GM03348 (cell line): ENCODE measurements at places on chromosomes 5 and 9.
A peak's percentile ranks its signal among the peaks of the same experiment; 100 is the strongest.

DNA sequence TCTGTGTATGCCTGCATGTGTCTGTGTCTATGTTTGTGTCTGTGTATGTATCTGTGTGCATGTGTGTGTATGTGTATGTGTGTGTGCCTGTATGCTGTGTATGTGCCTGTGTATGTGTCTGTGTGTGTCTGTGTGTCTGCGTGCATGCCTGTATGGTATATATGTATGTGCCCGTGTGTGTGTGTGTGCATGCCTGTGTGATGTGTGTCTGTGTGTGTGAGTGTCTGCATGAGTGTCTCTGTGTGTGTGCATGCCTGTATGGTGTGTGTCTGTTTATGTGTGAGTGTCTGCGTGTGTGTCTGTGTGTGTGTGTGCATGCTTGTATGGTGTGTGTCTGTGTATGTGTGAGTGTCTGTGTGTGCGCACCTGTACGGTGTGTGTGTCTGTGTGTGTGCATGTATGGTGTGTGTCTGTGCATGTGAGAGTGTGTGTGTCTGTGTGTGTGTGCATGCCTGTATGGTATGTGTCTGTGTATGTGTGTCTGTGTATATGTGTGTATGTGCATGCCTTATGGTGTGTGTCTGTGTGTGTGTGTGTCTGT lies 137.1 kb upstream of the IRX2 start:
- no peak for DNase-seq

DNA sequence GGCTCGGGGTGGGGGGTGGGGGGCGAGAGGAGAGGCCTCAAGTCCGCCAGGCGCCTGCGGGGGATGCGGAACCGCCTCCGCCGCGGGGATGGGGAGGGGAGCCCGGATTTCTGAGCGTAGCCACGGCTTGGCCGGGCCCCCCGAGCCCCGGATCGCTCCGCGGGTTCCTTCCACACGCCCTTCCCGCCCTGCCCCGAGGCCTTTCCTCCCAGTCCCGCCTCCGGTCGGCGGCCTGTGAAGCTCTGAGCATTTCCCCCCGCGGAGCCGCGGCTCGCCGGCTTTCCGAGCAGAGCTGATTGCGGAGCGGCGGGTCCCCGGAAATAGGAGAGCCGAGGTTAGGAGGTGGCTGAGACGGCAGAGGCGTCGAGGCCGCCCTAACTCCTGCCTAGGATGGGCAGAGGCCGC lies 6.1 kb downstream of the IRX4 start:
- no peak for DNase-seq

GRCh38 chr5:104170926-104171325 lies 608.3 kb upstream of the NUDT12 start:
- peak; percentile 30 for DNase-seq

DNA sequence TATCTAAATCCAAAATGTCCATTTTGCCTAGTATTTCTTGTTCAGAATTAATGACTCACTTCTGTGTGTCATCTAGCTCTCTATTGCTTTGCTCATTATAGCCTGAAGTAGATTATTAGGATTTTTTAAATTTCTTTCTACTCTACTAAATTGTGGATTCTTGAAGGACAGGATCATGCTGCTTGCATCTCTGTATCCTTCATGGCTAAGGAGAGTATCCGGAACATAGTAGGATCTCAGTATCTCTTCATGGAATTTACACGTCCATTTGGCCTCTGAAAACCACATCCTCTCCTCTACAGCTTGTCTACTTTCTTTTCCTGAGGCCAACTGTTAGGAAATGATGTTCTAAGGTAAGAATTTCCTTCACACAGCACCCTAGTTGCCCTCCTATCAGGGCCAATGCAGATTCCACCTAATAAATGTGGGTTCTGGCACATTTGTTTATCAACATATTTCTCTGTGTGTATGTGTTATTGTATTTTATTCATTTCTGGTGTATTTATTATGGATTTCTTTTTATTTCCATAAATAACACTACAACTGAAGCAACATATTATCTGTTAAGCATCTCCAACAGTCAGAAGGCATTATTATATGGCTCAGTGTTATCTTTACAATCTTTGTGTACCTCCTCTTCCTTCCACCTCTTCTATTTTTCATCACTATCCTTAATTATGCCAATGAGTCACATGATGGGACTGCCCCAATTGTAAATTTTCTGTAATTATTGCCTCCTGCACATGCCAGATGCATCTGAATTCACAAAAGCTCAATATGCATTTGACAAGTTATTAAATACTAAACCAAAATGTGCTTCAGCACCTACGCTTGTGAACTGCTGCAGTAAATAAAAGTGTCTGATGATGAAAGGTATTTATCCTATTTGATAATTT lies 557.8 kb upstream of the TLE4 start:
- DNase-seq = peak; percentile 17

DNA sequence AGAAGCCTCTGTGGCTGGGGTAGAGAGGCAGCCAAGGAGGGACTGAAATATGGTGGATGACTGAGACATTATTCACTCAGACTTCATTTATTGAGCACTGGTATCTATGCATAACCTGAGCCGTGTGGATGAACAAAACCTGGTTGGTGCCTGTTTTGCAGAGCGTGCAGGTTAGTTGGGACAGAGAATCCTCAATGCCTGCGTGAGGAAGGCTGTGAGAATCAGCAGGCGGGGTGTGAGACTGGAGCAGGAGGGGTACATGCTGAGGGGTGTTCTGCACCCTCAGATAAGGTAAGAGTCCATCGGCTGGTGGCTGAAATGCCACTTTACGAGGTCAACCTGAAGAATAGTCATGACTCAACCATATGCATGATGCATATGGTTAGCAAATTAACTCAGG lies 271.6 kb downstream of the MED10 start:
- no peak for DNase-seq

DNA sequence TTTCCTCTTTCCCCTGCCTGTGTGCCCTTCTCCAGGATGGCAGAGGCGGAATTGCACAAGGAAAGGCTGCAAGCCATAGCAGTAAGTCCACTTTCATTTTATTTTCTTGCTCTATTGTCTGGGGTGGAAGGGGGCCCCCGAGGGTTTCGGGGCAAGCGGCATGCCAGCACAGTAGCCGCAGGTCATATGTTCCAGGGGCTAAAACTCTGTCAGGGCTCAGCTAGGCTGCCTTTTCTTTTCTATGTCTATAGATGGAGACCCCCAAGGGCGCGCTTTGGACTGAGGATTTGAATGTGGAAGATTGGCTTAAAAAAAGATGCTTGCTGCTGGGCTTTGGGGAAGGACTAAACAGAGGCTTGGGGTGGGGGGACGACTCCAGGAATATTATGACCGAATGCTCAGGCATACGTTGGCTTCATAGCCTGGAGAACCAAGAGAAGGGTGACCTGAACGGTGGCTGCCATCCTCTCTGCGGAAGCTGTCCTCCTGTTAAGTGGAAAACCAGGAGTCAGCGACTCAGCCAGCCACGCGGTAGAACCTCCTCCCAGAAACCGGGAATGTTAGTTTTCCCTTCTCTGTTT lies 545 bp downstream of the PALM2AKAP2 start:
- DNase-seq = no peak

DNA sequence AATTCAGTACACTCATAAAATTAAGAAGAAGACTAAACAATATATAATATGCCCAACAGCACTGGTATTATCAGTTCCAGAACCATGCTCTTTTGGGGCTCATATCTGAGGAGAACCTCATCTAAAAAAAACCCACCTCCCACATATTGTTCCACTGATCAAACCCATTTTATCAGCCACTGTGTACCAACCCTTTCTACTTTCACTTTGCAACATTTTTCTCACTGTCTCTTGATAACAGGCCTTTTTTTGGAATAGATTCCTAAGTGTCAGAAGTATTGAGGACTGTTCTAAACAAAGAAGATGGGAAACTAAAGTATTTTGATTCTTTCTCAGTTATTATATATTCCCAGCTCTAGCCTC lies 173.2 kb downstream of the GABRB2 start:
- DNase-seq = no peak

- DNase-seq = no peak
Observed at GRCh38 chr5:156312897-156313694, 13.9 kb upstream of the SGCD start.
